ENCODE measurements at places on chromosomes 1 and 21.

DNA sequence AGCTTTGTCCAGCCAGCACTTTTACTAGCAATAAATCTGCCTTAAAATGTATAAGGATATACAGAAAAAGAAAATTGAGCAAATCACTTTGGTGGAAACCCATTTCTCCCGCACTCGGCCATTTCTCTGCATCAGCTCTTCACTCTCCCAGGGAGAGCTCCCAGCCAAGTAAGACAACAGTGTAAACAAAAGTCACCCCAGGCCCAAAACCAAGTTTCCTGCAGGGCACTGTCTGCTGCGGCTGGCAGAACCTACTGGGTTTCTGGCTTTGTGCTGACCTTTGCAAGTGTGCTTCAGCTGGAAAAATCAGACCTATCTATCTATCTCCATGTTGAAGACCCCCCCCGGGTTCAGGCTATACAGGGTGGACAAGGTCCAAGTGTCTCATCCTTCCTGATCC lies 476.7 kb upstream of the CAMK1G start:
- DNase-seq = no peak

DNA sequence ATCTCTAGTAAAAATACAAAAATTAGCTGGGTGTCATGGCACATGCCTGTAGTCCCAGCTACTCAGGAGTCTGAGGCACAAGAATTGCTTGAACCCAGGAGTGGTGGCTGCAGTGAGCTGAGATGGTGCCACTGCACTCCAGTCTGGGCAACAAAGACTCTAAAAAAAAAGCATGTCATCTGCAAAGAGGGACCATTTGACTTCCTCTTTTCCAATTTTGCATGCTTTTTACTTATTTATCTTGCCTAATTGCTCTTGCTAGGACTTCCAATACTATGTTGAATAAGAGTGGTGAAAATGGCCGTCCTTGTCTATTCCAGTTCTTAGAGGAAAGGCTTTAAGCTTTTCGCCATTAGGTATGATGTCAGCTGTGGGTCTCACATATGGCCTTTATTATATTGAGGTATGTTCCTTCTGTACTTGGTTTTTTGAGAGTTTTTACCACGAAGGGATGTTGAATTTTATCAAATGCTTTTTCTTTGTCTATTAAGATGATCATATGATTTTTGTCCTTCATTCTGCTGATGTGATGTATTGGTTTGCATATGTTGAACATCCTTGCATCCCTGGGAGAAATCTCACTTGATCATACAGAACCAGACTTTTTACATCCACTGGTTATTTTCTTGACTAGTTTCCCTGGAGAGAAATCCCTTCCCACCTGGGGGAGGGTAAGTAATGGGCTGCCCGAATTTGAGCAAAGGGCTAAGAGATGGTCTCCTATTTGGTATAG lies 17.0 kb upstream of the RAP1GAP start:
- DNase-seq = no peak

- DNase-seq = no peak
These were observed 2.9 kb downstream of the BRINP3 start for GRCh38 chr1:190474650-190475211.

DNA sequence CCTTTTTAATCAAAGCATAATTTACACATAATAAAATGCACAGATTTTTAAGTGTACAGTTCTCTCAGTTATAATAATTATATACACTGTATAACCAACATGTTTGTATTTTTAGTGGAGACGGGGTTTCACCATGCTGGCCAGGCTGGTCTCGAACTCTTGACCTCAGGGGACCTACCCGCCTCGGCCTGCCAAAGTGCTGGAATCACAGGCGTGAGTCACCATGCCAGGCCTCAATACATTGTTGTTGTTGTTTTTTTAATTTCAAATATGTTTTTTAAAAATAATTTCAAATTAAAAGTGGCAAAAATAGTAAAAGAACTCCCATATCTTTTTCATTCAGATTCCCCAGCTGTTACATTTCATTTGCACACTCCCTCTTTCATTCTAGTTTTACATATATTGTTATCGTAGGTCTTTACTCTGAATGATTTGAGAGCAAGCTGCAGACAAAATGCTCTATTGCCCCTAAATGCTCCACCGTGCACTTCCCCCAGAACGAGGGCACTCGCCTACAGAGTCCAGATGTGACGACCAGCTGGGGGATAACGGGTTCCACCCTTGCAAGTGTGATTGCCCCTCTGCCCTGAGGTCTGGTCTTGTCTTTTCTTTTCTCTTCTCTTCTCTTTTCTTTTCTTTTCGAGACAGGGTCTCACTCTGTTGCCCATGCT lies 19.2 kb upstream of the RD3 start:
- DNase-seq = no peak

DNA sequence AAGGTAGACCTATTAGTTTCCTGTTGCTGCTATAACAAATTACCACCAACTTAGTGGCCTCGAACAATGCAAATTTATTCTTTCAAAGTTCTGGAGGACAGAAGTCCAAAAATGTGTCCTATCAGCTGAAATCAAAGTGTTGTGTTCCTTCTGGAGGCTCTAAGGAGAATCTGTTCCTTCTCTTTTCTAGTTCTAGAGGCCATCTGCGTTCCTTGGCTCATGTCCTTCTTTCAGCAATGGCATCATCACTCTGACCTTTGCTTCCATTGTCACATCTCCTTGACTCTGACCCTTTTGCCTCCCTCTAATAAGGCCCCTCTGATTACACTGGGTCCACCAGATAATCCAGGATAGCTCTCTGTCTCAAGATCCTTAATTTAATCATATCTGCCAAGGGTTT lies 1.2 kb upstream of the MR1 start:
- DNase-seq = no peak

DNA sequence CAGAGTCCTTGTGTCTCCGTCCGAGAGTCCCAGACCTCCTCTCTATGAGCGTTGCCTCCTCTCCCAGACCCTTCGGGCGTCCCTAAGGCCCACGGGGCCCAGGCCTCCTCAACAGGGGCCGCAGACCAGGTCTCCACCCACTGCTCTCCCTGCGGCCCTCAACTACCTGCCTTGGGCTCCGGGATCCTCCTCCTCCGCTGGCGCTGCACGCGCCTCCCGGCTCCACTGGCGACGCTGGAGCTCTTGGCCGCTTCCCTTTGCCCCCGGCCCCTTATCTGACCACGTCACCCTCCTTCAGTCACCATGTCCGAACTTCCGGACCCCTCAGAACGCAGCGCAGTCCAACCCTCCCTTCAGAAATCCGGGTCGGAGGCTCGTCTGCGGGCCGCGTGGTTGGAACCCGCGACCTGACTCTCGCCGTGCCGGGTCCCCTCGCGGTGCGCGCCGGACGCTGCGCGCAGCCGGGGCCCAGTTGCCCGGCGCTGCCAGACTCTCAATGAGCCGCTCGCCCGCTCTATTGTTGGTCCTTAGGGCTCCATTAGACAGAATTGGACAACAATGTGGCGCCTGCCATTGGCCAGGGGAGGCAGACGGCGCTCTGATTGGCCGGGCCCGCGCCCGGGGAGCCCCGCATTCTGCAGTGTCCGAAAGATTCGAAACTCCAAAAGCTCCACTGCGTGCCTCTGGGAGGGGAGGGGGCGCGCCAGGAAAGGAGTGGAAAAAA lies at the start of gene DMRTA2:
Gene DMRTA2, minus strand, starts transcription at position 498 of the 724 bp plus-strand sequence. CDS start 1,907 bp downstream, outside the sequence.
- no peak for DNase-seq

DNA sequence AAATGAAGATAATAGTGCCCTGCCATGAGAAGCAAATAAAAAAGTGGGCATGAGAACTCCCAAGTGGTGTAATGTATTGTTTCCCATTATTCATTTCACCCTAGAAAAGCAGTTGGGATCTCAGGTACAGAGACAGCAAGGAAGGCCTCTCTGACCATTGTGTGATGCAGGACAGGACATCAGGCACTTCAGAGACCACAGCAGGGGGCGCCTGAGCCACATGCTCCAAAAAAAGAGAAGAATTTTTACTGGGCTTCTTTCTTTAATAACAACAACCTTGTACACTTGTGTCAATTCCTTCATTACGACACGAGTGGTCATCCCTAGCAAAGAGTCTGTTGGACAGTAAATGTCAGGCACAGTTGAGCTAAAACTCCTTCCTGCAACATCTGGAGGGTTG lies 533.3 kb downstream of the OMA1 start:
- DNase-seq = peak; percentile 6

DNA sequence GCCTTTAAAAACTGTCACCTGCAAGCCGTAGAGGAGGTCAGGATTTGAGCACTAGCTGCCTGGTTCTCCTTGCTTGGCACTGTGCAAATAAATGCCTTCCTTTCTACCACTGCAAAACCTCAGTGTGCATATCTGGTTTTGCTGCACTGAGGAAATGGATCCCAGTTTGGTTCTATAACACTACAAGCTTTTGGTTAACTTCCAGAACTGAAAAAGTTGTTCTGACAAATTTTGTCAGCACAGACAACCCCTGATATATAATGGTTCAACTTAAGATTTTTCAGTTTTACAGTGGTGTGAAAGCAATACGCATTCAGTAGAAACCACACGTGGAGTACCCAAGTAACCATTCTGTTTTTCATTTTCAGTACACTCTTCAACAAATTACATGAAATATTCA lies 29.8 kb upstream of the GALNT2 start:
- no peak for DNase-seq

DNA sequence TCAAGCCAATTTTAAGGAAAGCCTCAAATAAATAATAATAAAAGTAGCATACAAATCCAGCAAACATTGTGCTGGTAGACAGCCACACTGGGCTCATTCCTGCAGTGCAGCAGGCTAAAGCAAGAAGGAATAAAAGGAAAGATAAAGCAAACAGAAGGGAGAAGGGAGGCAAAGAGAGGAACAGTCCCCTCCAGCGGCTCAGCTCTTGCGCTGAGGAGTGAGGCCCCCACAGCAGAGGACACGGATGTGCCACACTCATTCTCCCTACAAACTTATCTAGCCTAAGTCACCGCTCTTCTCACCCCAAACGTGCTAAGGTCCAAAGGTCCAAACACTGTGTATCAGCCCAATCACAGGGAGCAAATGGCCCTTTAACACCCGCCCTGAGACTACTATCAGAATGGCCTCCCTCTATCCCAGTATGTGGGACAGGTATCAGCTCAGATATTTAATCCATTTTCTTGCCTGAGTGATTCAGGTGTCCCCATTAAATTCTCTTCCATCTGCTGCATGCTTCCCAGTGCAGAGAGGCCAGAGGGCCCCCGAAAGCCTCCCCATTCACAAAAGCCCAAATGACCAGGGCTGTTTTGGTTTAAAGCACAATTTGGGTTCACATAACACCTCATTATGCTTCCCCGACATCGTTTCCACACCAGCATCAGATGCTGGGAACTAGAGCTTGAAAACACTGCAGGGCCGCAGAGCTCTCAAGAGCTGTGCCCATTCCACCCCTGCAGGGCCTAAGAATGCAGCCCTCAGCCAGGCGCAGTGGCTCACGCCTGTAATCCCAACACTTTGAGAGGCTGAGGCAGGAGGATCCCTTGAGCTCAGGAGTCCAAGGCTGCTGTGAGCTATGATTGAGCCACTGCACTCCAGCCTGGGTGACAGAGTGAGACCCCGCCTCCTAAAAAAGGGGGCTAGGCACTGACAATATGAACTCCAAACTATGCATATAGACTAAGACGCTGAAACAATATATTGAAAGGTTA lies 17.8 kb downstream of the CAPZB start:
- no peak for DNase-seq

DNA sequence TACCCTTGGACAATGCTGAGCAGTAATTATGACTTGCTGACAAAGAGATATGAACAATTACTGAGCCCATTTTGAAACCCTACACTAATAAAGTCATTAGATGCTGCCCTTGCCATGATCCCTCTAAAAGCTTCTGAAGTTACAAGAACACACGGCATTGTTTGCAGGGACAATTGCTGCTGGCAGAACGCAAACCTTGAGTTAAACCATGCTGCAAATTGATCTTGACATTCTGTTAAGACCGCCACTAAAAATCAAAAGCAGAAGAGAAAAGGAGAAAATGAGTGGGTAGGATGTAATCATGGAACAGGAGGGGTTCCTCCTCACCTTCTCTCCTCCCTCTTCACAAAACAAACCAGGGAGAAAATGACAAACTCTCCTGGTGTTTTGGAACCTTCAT lies 136.2 kb upstream of the DMRTA2 start:
- no peak for DNase-seq

GRCh38 chr1:13541435-13542215 lies 27.8 kb upstream of the LRRC38 start:
- DNase-seq = no peak

GRCh38 chr1:41627491-41628280 lies 143.2 kb upstream of the EDN2 start:
- no peak for DNase-seq

DNA sequence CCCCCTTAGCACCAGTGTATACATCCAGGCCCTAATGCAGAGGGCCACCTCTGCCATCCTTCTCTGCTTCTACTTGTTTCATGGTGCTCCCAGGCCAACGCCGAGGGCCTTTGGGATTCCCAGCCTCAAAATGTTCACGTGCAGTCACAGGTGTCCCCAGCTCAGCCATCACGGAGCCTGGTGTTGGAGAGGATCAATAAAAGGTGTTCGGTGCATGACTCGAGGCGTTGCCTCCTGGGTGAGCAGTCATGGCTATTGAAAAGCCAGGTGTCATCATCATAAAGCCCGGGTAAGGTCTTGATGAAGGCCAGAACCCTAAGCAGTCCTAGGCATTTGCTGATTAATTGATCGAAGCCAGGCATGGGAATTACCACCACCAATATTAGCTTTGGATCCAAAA lies 76.1 kb downstream of the ABCA4 start:
- no peak for DNase-seq

- no peak for DNase-seq
These were observed 51.8 kb downstream of the FBXO42 start for GRCh38 chr1:16300436-16300835.

DNA sequence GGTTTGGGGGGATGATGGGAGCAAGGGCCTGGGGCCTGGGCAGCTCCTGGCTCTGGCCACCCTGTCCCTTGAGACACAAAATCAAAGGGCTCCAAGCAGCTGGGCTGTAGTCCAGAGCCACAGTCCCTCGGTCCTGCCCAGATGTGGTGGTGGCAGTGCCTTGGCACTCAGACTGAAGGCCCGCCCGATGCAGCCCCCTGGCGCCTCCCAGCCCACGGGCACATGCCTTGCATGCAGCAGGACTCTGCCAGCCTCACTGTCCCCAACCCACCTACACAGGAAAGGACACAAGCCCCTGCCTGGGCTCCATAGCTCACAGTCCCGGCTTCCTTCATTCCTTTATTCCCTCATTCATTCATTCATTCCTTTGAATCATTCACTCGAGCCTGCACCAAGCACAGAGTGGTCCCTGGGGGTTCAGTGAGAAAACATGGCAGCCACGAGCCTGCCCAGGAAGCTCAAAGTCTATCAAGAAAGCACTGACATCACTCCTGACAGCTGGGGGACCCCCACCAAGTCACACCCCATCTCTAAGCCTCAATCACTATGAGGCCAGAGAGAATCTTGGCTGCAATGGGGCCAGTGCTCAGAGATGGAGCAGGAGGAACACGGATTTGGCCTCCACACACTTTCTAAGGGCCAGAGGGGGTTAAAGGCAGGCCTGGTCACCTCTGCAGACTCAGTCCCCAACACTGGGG lies 5.8 kb downstream of the SDC3 start:
- no peak for DNase-seq

DNA sequence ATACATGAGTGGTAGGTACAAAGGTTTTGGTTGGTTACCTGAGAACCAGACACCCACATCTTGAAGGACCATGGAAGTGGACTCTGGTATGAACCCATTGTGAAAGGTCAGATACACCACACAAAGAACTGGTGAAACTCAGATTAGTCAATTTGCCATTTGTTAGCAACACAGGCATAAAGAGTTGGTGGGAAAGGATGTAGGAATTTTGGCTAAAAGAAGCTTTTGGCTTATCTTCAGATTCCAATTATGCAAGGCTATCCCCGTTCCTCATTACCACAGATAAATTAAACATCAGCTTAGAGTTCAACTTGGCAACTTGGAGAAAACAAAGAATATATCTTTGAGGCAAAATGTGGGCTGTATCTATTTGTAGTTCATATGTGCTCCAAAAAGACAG lies 87.0 kb upstream of the IRF2BP2 start:
- DNase-seq = no peak

- no peak for DNase-seq
These were observed 36.4 kb upstream of the BCL9 start for GRCh38 chr1:147504801-147505311.

Measured in HepG2 (cell line).